Activated effector memory CD4-positive, alpha-beta T cell treated with Interleukin-2 at 50 U/mL for 16 hours (primary cell): ENCODE measurements at places on chromosomes 16 and 17.

GRCh38 chr16:3295209-3295608 is 10.0 kb downstream of the TIGD7 start:
- no peak for DNase-seq

DNA sequence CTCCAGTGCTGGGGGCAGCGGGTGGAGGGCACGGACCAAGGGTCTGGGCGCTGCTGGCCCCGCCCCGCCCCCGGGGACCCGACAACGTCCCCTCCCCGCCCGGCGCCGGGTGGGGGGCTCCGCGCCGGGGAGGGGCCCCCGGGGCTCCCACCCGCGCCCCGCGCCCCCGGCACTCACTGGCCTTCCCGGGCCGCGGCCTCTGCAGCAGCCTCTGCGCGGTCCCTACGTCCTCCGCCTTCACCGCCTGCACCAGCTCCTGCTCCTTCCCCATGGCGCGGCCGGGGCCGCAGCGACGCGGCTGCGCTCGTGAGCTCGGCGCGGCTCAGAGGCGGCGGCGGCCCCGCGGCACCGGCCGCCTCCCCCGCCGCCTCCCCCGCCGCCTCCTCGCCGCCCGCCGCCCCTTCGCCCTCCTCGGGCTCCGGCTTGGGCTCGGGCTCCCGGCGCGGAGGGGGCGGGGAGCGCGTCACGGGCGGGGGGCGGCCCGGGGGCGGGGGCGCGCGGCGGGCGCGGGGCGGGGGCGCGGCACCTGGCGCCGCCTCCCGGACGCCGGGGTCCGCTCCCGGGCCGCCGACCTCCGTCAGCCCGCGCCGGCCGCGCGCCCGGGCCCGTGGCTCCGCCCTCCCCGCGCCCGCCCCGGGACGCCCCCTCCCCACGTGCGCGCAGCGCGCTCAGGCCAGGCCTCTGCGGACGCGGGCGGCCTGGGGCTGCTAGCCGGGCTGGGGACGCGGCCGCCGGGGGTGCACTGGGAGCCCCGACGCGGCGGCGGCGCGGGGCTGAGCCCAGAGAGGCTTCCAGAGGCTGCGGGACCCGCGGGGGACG is at the start of gene CASKIN1:
TSS of gene CASKIN1 (minus strand) at position 444 of the 819 bp plus-strand sequence. CDS start at position 271, 173 bp downstream.
- no peak for DNase-seq

DNA sequence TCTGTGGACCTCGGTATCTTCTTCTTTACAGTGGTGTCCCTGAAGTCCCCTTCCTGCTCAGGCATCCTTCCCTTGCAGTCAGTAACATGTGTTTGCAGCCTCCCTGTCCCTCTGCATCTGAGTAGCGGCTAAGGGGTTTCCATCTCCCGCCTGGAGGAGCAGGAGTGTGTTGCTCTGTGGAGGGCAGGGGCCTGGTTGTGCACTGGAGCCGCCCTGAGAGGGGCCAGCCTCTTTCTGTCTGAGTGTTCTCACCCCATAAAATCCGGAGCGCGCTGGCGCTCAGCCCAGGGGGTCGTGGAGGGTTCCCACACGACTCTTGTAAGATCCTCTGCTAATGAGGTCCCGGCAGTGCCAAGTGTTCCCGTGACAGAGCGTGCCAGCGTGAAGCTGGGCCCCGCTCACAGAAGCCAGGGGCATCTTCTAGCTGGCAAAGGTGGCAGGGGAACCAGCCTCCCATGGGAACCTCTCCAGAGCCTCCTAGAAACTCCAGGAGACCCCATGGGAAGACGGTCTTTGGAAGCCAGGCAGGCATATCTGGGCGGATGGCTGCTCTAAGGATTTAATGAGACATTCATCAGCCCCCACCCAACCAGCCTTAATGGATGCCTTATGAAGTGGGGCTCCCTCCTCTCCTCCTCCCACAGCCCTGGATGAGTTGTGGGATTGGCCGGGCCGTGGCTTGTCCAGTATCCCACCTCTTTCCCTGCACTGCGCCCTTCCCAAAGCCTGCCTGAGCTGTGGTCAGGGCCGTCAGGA is 91.4 kb upstream of the GSE1 start:
- DNase-seq, result no peak

GRCh38 chr17:47267354-47267828 is 13.8 kb downstream of the ITGB3 start:
- DNase-seq, result no peak

GRCh38 chr16:89023621-89024511 is 46.9 kb upstream of the CBFA2T3 start:
- no peak for DNase-seq
